ENCODE measurements at places on chromosomes 5 and 9. TPM values are rescaled to one million over a fixed set of nuclear protein-coding genes. Genes with fewer than 3 reads are reported as not detected.

DNA sequence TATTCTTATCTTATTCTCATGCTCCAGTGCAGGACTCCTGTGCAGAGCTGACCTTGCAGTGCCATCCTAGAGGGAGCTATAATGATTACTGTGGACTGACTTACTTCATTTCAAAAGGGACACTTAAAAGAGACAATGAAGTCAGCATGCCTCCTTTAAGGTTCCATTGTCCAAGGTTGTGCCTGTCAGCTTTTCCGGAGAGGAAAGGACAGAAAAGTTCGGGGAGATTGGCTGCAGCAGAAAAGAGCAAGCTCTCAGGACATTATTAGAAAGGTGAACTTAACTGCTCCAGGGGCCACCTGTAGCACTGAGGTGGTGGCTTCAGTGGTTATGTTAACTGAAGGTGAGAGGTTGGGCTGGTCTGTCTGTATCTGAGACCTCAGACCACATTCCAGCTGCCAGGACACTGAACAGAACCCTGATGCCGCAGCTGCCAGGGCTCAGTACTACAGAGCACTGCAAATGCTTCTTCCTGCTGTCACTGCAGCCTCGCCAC is 112.9 kb downstream of the ST8SIA4 start:
- no peak overlapping the region for H3K4me3 ChIP-seq
- no peaks in the 10 kb centered on the region for H3K36me3 ChIP-seq
- H3K27me3 ChIP-seq = no peaks in the 10 kb centered on the region
- no peak overlapping the region for H3K27ac ChIP-seq
- no peaks in the 10 kb centered on the region for H3K4me1 ChIP-seq

GRCh38 chr5:133483406-133484090 is 128.8 kb downstream of the FSTL4 start:
- no peaks in the 10 kb centered on the region for H3K36me3 ChIP-seq
- no peak overlapping the region for H3K27ac ChIP-seq
- no peak for DNase-seq
- H3K4me3 ChIP-seq = no peak overlapping the region
- H3K4me1 ChIP-seq = no peaks in the 10 kb centered on the region

- peaks cover 45% of the 10 kb centered on the region for H3K36me3 ChIP-seq
- no peak for DNase-seq
- no peak overlapping the region for H3K4me3 ChIP-seq
- H3K27me3 ChIP-seq = no peaks in the 10 kb centered on the region
Observed at GRCh38 chr5:77709340-77709739, 66.8 kb downstream of the TBCA start.

DNA sequence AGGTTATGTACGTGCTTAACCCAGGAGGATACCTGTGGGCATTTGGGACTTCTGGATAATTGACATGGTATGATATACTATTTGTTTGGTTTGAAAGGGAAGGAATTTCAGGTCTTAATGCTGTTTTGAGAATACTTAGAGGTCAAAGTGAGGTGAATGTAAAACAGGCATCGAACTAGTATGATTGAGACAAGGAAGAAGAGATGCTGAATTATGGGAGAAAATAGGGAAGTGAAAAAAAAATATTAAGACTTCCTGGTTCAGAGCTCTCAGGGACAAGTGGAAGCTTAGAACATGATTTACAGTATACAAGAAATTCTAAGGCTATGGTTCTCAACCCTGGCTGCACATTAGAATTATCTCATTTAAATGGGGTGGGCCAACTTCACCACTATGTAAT is 115.3 kb downstream of the CD180 start:
- H3K27me3 ChIP-seq = no peaks in the 10 kb centered on the region
- no peak overlapping the region for H3K4me3 ChIP-seq
- H3K36me3 ChIP-seq = no peaks in the 10 kb centered on the region

- H3K4me1 ChIP-seq = no peaks in the 10 kb centered on the region
- no peaks in the 10 kb centered on the region for H3K36me3 ChIP-seq
- H3K27ac ChIP-seq = no peak overlapping the region
- no peaks in the 10 kb centered on the region for H3K27me3 ChIP-seq
- H3K4me3 ChIP-seq = no peak overlapping the region
- no peak for DNase-seq
Observed at GRCh38 chr9:92696619-92697018, 26.7 kb upstream of the IPPK start.

DNA sequence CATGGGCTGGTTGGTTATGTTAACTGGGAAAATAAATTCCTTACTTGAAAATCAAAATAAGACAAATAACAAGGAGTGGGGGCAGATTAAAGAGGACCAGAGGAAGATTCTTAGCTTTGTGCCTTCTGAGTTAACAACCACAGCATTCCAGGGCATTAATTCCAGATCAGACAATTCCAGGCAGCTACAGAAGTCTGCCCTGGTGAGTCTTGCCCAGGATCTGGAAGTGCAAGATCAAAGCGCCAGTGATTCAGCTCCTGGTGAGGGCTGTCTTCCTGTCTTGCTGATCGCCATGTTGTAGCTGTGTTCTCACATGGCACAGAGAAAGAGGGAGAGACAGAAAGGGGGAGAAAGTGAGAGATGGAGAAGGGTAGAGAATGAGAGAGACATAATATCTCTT is 65.6 kb downstream of the ANXA2R start:
- H3K27ac ChIP-seq = no peak overlapping the region
- H3K36me3 ChIP-seq = no peaks in the 10 kb centered on the region
- no peaks in the 10 kb centered on the region for H3K4me1 ChIP-seq
- H3K27me3 ChIP-seq = peaks cover 4% of the 10 kb centered on the region

DNA sequence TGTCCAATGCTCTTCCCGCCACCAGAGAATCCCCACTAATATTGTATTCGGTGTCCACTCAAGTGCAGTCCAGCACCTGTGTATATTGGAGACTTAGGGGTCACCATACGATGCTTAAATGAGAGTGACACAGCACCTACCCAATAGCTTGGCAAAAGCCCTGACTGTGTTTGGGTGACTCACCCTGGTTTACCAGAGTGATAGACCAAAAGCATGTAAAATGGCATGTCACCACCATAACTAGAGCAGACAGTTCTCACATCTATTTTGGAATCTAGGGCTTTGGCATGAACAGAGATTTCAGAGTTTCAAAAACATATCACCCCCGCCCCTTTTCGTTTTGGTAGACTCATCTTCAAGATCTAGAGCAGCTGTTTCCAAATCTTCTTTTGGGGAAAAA is 217.3 kb upstream of the RASEF start:
- H3K27me3 ChIP-seq = no peaks in the 10 kb centered on the region
- H3K27ac ChIP-seq = no peak overlapping the region
- H3K4me3 ChIP-seq = no peak overlapping the region
- DNase-seq = no peak
- H3K4me1 ChIP-seq = no peaks in the 10 kb centered on the region
- no peaks in the 10 kb centered on the region for H3K36me3 ChIP-seq

DNA sequence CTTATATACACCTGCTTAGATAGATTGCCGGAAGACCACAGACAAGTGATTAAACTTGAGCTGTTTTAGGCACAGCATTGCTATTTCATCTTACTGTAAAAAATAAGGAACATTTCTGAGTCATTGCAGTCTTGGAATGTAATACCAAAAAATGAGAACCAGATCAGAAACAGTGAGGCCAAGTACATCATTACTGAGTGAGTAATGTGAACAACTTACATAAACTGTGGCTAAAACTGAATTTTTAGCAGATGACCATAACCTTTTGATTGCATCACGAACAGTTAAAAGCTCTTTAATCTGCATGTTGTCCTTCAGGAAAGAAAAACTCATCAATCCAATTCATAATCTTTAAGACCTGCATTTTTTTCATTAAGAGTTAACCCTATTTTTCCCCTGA is 157.1 kb upstream of the FGF10 start:
- DNase-seq = no peak
- H3K4me3 ChIP-seq = no peak overlapping the region
- H3K27ac ChIP-seq = no peak overlapping the region
- no peaks in the 10 kb centered on the region for H3K4me1 ChIP-seq
- no peaks in the 10 kb centered on the region for H3K27me3 ChIP-seq

DNA sequence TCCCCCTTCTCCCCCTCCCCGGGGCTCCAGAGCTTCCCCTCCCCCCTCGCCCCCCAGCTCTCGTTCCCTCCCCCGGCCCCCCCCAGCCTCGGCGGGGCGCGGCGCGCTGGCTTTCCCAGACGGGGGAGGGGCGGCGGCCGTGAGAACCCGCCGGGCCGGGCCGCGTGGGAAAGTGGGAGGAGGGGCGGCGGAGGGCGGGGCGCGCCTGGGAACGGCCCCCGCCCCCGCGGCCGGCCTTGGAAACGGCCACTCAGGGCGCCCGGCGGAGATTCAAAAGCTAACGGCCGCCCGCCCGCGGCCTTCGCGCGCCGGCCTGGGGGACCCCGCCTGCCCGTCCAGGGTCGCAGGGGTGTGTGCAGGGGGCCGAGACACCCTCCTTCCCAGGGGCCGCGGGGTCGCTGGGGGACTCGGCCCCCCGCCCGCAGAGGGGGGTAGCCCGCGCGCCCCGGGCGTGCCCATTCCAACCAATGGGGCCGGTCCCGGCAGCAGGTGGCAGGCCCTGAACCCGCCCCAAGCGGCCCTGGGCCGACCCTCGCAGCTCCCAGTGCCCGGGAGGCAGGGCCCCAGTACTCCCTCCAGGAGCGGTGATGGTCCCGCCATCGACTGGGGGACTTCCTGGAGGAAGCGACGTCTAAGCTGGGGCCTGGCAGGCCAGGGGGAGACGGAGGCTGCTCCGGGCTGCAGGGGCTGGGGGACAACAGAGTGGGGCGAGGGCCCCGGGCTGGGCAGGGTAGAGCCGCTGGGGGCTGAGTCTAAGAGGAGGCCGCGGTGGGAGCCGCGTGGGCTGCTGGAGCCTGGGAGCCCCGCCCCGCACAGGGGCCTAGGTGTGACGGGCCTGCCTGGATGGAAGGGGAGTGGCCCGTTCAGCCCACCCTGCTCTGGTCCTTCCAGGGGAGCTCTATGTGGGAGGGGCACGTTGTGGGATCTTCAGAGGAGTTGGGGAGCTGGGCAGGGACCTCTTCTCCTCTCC is 14.2 kb upstream of the NRARP start:
- H3K4me3 ChIP-seq = peak overlapping the region; percentile 45
- no peaks in the 10 kb centered on the region for H3K36me3 ChIP-seq
- no peaks in the 10 kb centered on the region for H3K27me3 ChIP-seq
- peaks cover 12% of the 10 kb centered on the region for H3K4me1 ChIP-seq
- peak overlapping the region; percentile 91 for H3K27ac ChIP-seq

DNA sequence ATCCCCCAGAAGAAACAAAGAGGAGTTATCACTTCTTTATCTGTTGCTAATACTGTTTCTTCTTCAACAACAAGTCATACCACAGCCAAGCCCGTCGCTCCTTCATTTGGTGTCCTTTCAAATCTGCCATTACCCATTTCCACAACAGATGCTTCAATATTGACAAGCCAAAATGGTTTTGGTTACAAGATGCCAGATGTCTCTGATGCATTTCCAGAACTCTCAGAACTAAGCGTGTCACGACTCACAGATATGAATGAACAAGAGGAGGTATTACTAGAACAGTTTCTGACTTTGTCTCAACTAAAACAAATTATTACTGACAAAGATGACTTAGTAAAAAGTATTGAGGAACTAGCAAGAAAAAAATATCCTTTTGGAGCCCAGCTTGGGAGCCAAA is 16.0 kb upstream of the HAND1 start:
- H3K27me3 ChIP-seq = peaks cover 18% of the 10 kb centered on the region
- H3K36me3 ChIP-seq = no peaks in the 10 kb centered on the region
- no peak overlapping the region for H3K4me3 ChIP-seq
- no peak overlapping the region for H3K27ac ChIP-seq
- H3K4me1 ChIP-seq = 0 out of 2 replicates have a peak, but pooled peaks cover 3% of the 10 kb centered on the region

DNA sequence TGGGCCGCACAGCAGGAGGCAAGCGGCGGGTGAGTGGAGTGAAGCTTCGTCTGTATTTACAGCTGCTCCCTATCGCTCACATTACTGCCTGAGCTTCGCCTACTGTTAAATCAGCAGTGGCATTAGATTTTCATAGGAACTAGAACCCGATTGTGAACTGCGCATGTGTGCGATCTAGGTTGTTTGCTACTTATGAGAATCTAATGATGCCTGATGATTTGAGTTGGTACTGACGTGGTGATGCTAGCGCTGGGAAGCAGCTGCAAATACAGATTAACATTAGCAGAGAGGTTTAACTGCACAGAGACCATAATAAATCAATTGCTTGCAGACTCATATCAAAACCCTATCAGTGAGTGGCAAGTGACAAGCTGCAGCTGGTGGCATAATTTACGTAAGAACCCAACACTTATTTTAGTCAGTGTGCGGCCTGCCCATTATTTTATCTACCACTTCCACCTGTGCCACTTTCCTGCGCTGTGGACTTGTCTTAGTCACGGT is 133.4 kb upstream of the CDH9 start:
- H3K4me3 ChIP-seq = no peak overlapping the region
- DNase-seq = no peak
- no peak overlapping the region for H3K27ac ChIP-seq
- H3K36me3 ChIP-seq = no peaks in the 10 kb centered on the region

GRCh38 chr9:137429974-137430722 is 7.0 kb downstream of the NOXA1 start:
- H3K27me3 ChIP-seq = no peaks in the 10 kb centered on the region
- peak; percentile 89 for DNase-seq
- peaks cover 11% of the 10 kb centered on the region for H3K4me1 ChIP-seq
- peak overlapping the region; percentile 37 for H3K4me3 ChIP-seq
- H3K36me3 ChIP-seq = no peaks in the 10 kb centered on the region

DNA sequence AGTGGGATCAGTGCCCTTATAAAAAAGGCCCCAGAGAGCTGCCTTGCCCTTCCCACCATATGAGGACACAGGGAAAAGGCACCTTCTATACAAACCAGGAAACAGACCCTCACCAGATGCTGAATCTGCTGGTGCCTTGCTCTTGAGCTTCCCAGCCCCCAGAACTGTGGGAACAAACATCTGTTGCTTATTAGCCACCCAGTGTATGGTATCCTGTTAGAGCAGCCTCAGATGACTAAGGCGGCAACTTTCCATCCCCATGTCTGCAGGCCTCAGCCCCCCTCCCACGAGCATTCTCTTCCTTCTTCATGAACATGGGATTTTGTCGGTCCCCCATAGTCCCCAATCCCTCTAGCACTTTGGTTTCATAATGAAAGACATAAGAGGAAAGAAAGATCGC is 202.5 kb upstream of the GAS1 start:
- DNase-seq = no peak
- no peak overlapping the region for H3K4me3 ChIP-seq
- H3K36me3 ChIP-seq = no peaks in the 10 kb centered on the region
- H3K27me3 ChIP-seq = no peaks in the 10 kb centered on the region

GRCh38 chr5:136676685-136677084 is 311.3 kb upstream of the TRPC7 start:
- H3K27me3 ChIP-seq = no peaks in the 10 kb centered on the region
- DNase-seq = no peak
- H3K4me3 ChIP-seq = no peak overlapping the region
- no peaks in the 10 kb centered on the region for H3K36me3 ChIP-seq

- no peaks in the 10 kb centered on the region for H3K27me3 ChIP-seq
- no peak overlapping the region for H3K27ac ChIP-seq
- H3K4me3 ChIP-seq = no peak overlapping the region
- peaks cover 10% of the 10 kb centered on the region for H3K36me3 ChIP-seq
- DNase-seq = no peak
Observed at GRCh38 chr5:132256086-132256782, 1.3 kb upstream of the PDLIM4 start.

GRCh38 chr9:105251733-105252404 is 7.4 kb downstream of the SLC44A1 start:
- H3K36me3 ChIP-seq = no peaks in the 10 kb centered on the region
- no peak for DNase-seq
- no peak overlapping the region for H3K4me3 ChIP-seq
- H3K27me3 ChIP-seq = peaks cover 4% of the 10 kb centered on the region
- H3K4me1 ChIP-seq = no peaks in the 10 kb centered on the region

The SLC4A9 gene
- not detected for total RNA-seq

The MEGF9 gene
- total RNA-seq = 5.2 TPM

The TLX3 gene
- total RNA-seq = not detected

The PCDHA1 gene
- total RNA-seq = not detected

All from K562 (cell line).